T-helper 1 cell (primary cell): ENCODE measurements at places on chromosomes 3 and 15.

GRCh38 chr3:104316118-104316517 lies 1050.6 kb upstream of the ALCAM start:
- no peak for DNase-seq

- no peak for DNase-seq
These were observed 32.2 kb downstream of the GPD1L start for GRCh38 chr3:32138545-32139104.

DNA sequence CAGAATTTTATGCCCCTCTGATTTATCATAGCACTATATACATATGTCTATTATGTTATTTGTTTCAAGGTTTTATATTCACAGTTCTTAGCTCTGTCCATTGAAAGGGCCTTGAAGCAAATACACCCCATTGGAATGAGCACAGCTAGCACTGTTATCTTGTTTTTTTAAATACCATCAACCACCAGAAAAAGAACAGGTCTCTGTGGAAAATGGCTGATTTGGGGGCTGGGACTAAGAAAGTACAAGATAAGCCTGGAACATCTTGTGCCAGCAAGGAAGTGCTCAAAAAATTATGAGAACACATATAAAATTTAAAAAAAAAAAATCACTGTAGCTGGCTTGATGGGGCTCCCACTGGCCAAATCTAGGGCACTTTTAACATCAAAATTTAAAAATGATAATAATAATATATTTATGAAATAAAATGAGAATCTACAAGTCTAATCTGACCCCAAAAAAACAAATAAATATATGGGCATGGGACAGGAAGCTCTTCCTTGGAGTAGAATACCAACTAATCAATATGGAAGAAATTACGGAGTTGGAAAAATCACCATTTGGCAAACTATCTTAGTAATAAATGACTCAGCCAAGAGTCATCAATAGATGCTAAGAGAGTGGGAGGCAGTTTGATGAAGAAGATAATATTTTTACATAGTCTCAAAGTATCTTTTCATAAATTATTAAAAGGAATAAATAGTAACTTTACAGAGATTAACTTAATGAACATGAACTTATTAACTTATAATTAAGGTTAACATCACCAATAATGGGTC lies 20.5 kb downstream of the IFT80 start:
- DNase-seq = no peak

- no peak for DNase-seq
These were observed 16.0 kb downstream of the NKIRAS1 start for GRCh38 chr3:23900744-23901143.

- DNase-seq = no peak
These were observed 33.7 kb downstream of the CRTC3 start for GRCh38 chr15:90563463-90563862.

GRCh38 chr15:75694241-75695182 lies 18.1 kb downstream of the CSPG4 start:
- DNase-seq = no peak

- DNase-seq = no peak
These were observed 6.0 kb downstream of the MAPKBP1 start for GRCh38 chr15:41780266-41780665.

DNA sequence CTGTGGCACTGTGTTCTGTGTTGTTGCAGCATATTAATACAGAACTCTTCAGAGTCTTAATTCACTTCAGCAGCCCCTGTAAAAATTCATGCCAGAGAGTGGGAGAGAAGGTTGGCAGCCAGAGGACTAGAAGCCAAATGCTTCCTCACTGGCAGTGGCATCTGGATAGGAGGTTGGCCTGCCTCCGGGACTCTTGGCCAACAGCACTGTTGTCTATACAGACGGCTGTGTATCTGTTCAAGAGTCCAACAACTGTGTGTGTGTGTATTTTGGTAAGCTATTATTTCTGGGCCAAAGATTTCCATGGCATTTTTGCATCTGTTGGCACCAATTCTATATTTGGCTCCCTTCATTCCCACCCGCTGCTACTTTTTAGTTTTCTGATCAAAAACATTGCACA lies 156.0 kb upstream of the SOX2 start:
- no peak for DNase-seq
